ENCODE measurements at places on chromosomes 4 and X. TPM values are rescaled to one million over a fixed set of nuclear protein-coding genes. Genes with fewer than 3 reads are reported as not detected.

SSX4 gene
- total RNA-seq = not detected

ASB9 gene
- total RNA-seq = 4.9 TPM

GRCh38 chr4:165299399-165300060 is 27.9 kb upstream of the MSMO1 start:
- H3K36me3 ChIP-seq = peaks cover 3% of the 10 kb centered on the region
- no peaks in the 10 kb centered on the region for H3K4me1 ChIP-seq
- no peak overlapping the region for H3K27ac ChIP-seq
- no peak for DNase-seq
- H3K27me3 ChIP-seq = no peaks in the 10 kb centered on the region

DNA sequence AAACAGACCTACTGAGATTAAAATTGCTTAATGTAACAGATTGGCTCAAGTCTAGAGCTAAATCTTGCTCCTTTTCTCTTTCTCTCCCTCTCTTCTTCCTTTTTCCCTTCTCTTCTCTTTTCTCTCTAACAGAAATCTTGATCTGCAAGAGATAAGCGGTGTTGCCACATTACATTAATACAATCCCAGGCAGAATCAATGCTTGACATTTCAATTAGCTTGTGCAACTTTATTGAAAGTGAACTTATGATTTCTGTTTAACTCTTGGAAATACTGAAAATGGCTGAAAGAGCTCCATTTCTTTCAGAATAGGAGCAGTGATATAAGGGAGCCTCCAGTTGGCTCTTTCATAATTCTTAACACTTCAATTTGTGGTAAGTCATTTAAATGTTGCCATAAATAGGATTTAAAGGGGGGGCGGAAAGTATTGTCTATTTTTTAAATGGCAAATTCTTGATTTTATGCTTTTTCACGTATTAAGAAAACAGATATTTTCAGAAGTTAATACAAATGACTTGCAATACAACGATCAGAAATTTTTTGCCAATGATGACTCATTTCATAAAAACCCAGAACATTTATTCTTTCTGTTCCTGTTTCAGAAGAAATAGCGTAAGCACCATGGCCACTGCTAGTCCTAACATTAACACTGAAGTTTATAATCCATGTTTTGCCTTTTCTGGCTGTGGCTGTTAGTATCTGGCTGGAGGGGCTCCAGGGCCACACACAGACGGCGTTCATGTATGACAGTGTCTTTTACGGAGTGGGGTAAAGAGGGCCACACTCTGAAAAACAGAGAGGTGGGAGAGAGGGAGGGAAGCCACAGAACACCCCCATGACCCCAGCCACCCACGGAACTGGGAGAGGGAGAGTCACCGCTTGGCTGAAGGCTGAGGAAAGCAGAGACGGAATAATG is 115.7 kb upstream of the FAT1 start:
- no peaks in the 10 kb centered on the region for H3K4me1 ChIP-seq
- no peaks in the 10 kb centered on the region for H3K36me3 ChIP-seq
- no peak overlapping the region for H3K27ac ChIP-seq
- H3K27me3 ChIP-seq = no peaks in the 10 kb centered on the region
- no peak overlapping the region for H3K4me3 ChIP-seq
- no peak for DNase-seq

- H3K4me3 ChIP-seq = no peak overlapping the region
- no peak for DNase-seq
- H3K27ac ChIP-seq = no peak overlapping the region
- H3K27me3 ChIP-seq = no peaks in the 10 kb centered on the region
- peaks cover 17% of the 10 kb centered on the region for H3K4me1 ChIP-seq
- no peaks in the 10 kb centered on the region for H3K36me3 ChIP-seq
These were observed 11.6 kb upstream of the BMP2K start for GRCh38 chr4:78764498-78764961.

Data from thymus (tissue), 14 donors.